Activated T-helper 1 cell treated with anti-CD3 and anti-CD28 coated beads, Interleukin-12 subunit alpha, Interleukin-12 subunit beta, Interleukin-2, Interleukin-4 antibody, amounts not matched to agents 30 ng/mL and 10 ng/mL and 1 ng/mL, durations not matched to agents 14 hours and 24 hours and 36 hours (primary cell): ENCODE measurements at places on chromosomes 13 and 19. TPM values are rescaled to one million over a fixed set of nuclear protein-coding genes. Genes with fewer than 3 reads are reported as not detected.

- DNase-seq, result no peak
These were observed 51.5 kb downstream of the INSR start for GRCh38 chr19:7242601-7243258.

GRCh38 chr13:99326012-99326411 is 18.8 kb upstream of the GPR183 start:
- no peak for DNase-seq

DNA sequence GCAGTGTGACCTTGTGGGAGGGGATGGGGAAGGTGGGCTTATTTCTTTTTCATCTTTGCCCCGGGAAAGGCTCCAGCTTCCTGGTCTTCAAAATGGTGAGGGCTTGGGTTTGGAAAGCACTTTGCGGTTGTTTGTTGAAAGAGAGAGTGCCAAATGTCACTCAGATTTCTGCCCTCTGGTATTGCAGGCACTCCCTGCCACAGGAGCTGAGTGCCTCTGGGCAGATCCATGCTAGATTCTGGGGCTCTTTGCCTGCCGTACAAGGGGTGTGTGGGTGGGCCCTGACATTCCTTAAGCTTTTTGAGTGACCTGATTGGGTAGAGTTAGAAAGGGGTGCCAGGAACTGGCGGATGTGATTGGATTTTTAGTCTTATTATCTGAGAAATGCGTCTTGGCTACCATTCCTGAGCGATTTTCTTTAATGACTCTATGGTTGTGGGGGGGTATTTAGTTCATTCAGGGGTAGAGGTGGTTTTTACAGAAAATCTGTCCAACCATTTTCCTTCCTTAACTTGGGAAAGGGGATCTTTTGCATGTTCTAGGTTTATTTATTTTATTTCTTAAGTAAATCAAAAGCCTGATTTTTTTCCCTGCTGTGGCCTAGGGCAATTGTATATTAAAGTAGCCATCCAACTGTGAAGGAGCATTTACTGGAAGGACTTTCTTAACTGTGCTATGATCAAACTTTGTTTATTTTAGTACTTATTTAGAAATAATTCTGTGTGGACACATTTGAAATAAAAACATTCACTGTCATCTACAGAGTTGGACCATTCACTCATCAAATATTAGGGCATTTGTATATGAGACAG is 3.2 kb downstream of the ARHGAP35 start:
- DNase-seq, result no peak

ZNF835 gene
- not detected in 2 replicates for total RNA-seq

- DNase-seq, result no peak
These were observed 3.4 kb upstream of the TGFB1 start for GRCh38 chr19:41356984-41357739.
